Activated naive CD4-positive, alpha-beta T cell treated with anti-CD3 and anti-CD28 coated beads, Interleukin-2, amount 50 U/mL, for 16 hours (primary cell): ENCODE measurements at places on chromosomes 3 and 15.

DNA sequence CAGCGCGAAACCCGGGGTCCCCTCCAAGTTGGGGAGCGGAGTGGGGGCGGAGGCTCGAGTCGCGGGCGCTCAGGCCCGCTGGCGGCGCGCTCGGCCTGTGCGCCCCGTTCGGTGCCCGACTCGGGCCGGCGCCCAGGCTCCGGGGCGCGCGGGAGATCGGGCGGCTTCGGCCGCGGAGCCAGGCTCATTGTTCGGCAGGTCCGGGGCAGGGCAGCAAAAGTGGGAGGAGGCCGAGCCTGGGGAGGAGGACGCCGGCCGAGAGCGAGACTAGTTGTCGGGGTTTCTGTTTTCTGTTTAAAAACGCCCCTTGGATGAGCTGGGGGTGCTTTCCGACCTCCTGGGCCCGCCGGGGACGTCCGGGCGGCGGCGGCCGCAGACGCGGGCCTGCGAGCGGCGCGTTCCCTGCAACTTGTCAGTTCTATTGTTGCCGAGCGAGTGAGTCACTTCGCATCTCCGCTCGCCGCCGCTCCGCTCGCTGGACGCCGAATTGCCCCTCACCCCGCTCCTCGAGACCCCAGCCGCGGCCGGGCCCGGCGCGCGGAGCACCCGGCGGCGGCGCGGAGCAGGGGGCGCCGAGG, 676 bp downstream of the TCF12 start:
- DNase-seq, result peak; percentile 65

DNA sequence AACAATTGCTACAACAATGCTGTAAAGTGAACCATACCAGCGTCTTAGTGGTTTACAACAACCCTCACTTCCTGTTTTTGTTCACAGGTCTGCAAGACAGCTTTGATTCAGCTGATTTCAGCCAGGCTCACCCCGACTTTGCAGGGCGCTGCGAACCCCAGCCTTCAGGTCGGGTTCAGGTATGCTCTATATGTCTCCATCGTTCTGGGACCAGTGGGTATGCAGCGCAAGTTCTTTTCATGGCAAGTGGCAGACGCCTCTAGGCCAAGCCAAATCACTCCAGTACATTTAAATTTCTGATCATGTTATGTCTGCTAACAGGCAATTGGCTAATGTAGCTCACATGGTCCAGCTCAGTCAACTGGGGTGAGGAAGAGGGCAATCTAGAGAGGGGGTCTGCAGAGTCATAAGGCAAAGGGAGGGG, 52.4 kb upstream of the RGMA start:
- no peak for DNase-seq

DNA sequence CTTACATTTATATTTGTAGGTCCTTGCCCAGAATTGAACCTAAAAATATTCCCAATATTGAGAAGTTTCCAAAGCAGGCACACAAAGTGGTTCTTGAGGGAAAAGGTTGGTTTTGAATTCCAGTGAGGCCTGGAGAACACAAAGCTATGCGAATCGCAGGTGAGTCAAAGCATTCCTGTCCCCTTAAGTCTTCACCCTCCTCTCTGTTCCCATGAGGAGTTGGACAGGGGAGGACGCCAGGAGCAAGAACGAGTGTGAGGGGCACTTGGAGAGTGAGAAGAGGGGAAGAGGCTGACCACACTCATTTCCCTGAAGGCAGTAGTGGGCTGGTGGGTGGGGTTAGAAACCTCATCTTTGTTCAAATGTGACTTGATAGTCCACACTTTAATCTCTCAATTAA, 185.8 kb upstream of the EOMES start:
- no peak for DNase-seq

GRCh38 chr15:33104212-33104611, 90.3 kb downstream of the FMN1 start:
- DNase-seq, result no peak

DNA sequence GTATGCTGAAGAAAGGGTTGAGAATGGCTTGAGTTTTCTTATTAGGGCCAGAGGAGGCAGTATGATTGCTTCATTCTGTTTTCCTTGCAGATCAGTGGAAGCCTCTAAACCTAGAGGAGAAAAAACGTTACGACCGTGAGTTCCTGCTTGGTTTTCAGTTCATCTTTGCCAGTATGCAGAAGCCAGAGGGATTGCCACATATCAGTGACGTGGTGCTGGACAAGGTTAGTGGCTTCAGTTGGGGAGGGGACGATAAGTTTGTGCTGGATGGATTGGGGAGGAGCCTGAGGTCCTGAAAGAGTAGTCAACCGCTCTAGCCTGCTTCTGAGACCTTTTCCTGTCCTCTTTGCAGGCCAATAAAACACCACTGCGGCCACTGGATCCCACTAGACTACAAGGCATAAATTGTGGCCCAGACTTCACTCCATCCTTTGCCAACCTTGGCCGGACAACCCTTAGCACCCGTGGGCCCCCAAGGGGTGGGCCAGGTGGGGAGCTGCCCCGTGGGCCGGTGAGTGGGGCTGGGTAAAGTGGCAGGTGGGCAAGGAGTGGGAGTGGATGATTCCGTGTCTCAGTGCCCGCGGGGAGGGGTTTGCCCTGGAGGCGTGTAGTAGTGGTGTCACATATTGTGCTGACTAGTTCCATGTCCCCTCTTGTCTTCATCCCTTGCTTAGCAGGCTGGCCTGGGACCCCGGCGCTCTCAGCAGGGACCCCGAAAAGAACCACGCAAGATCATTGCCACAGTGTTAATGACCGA, 8.5 kb downstream of the EIF4G1 start:
- no peak for DNase-seq

DNA sequence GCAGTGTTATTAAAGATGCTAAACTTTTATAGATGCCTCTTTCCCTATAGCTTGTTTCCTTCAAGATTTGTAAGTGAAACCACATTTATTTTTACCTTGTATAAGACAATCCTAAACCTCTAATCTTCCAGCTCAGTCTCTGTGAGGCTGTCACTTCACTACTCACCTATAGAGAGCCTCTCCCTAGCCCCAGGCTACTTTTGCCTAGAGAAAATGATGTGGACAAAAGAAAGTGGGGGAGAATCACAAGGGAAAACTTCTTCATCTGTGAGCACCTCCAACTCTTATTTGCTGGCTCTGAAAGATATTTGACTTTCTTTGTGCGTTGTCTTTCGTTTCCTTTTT, 74.9 kb upstream of the SCN5A start:
- DNase-seq, result no peak

GRCh38 chr15:58212909-58213526, 74.8 kb downstream of the AQP9 start:
- DNase-seq, result no peak

DNA sequence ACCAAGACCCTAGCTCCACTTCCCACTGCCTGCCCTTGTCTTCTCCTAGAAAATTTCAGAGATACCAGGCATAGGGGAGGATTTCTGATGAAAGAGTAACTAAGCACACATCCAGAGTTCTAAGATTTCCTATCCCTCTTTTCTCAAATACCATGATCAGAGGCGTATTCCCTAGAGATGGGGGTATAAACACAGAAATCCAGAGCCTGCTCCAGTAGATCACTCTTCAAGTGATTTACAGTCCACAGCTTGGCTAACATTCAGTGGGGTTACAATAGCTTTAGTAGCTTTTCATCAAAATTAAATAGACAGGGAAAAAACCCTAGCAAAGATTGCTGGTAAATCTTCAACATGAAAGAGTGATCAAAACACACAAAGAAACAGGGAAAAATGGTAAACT, 800.7 kb upstream of the GRM7 start:
- DNase-seq, result no peak

DNA sequence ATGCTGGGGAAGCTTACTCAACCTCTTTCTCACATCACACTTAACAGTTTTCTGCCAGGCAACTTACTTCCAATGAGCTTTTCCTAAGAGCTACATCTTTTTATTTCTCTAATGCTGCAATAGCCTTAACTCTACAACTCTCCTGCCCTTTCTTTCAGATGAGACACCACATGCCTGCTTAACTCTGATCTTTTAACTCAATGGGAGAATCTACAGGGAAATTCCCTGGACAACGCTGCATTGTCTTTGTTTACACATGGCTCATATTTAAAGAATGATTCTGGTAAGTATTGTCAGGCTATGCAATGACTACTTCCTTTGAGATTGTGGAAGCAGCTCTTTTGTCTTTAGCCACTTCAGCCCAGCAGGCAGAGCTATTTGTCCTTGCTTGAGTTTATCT, 353.1 kb upstream of the BCHE start:
- no peak for DNase-seq

DNA sequence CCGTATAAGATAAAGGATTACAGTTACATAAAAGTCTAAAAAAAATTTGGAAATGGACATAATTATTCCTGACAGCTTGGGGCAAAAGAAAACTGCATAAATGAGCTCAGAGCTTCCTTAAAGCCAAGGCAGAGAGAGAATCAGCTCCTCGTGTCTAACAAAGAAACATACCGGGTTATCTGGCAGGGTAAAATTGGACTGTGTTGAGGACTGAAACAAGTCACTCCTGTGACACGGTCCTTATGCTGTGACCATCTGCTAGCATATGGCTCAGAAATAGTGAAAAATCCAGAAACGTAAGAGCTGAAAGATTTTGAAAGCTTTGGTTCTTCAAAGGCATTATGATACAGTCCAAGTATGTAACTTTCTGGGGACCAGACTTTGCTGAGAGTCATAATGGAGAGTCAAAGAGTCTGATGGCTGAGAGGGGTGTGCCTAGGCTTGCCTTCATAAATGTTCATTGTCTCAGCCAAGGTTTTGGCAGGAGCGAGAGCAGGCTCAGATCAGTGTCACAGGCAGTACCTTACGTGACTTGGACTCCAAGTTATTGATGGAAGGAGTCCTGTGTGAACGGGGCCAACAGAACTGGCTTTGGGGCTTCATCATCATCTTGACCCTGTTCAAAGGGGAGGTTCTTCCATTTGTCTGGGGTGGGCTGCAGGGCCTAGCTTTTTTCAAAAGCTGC, 12.5 kb downstream of the MAP6D1 start:
- DNase-seq, result no peak

DNA sequence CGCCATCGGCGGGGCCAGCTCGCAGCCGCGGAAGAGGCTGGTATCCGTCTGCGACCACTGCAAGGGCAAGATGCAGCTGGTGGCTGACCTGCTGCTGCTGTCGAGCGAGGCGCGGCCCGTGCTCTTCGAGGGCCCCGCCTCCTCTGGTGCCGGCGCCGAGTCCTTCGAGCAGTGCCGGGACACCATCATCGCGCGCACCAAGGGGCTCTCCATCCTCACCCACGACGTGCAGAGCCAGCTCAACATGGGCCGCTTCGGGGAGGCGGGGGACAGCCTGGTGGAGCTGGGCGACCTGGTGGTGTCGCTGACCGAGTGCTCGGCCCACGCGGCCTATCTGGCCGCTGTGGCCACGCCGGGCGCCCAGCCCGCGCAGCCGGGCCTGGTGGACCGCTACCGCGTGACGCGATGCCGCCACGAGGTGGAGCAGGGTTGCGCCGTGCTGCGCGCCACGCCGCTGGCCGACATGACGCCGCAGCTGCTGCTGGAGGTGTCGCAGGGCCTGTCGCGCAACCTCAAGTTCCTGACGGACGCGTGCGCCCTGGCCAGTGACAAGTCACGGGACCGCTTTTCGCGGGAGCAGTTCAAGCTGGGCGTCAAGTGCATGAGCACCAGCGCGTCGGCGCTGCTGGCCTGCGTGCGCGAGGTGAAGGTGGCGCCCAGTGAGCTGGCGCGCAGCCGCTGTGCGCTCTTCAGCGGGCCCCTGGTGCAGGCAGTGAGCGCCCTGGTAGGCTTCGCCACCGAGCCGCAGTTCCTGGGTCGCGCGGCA, 1.8 kb downstream of the TLNRD1 start:
- DNase-seq, result no peak

DNA sequence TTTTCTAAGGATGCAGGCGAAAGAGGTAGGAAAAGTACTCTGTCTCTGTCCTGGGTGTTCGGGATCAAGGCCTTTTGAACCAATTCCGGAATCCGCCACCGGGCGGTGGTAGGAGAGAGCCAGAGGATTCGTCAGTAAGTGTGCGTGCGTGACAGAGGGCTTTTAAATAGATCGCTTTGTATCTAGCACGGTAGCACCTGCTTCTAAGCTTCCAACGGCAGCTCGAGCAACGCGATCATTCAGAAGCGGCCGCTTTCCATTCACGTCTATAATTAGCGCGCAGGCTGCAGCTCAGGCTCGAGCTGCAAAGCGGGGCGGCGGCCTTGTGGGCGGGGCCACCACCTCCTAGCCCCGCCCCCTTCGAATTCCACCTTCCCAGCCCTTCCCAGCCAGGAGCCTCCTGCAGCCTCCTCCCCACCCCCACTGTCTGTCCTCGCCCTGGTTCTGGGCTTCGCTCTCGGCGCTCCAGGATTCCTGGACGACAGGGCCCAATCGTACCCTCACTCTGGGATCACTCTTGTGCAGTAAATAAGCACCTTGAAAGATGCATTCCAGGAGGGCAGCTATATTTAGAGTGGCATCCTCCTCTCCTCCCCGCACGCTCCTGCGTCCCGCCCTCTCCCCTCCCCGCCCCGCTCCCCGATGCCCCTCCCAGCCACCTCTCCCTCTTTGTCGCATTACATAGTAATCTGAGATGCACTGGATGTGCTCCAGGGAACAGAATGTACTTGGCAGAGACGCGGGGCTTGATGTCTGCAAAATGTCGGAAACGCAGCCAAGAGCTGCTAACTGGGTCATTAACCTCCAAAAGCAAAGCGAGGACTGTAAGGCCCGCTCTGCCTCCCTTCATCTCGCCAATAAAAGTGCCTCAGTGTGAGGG, 224.1 kb upstream of the TPRG1 start:
- DNase-seq, result peak; percentile 33

- no peak for DNase-seq
These were observed 28.5 kb downstream of the KLHL25 start for GRCh38 chr15:85766001-85766831.

DNA sequence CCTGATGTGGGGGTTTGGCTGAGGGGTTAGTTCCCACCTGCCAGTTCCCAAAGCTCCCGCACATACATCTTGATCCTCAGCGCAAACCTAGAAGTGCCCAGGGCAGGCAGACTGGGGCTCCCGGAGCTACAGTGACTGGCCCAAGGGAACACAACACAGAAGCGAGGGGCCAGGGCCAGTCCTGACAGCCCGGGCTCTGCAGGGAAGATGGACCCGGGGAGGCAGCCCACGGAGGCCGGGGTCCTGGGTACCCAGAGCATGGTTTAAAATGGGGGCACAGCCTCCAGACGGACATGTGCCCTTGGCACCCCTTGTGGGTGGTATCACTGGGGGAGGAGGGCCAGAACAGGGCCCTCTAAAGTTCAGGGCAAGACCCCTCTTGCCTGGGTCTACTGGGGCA, 5.1 kb downstream of the CPN2 start:
- DNase-seq, result no peak

- peak; percentile 60 for DNase-seq
These were observed 30.3 kb upstream of the SKOR1 start for GRCh38 chr15:67794832-67795574.

DNA sequence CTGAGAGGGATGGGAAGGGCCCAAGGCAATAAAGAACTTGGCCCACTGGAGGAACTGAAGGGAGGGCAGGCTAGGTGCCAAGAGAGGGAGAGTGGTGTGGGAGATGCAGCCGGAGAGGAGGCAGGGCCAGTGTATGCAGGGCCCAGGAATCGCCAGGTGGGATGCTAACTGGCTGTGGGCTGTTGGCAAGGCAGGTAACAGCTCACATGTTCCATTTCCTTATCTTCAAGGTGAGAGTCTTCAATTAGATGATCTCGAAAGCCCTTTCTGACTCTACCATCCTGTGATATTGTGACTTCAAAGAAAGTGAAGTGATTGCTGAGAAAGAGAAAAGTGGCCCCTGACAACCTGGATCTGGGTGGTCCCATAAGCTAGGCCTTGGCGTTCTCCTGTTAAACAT, 49.0 kb downstream of the CASR start:
- no peak for DNase-seq

GRCh38 chr3:177385831-177386301, 188.6 kb upstream of the TBL1XR1 start:
- no peak for DNase-seq

- DNase-seq, result no peak
These were observed 92.8 kb downstream of the GOLIM4 start for GRCh38 chr3:168002786-168003368.

- no peak for DNase-seq
These were observed 231.2 kb downstream of the MBNL1 start for GRCh38 chr3:152499791-152500385.
